ENCODE measurements at places on chromosomes 11 and 22.

GRCh38 chr11:112525844-112526590 lies 265.4 kb upstream of the PLET1 start:
- no peak for DNase-seq

DNA sequence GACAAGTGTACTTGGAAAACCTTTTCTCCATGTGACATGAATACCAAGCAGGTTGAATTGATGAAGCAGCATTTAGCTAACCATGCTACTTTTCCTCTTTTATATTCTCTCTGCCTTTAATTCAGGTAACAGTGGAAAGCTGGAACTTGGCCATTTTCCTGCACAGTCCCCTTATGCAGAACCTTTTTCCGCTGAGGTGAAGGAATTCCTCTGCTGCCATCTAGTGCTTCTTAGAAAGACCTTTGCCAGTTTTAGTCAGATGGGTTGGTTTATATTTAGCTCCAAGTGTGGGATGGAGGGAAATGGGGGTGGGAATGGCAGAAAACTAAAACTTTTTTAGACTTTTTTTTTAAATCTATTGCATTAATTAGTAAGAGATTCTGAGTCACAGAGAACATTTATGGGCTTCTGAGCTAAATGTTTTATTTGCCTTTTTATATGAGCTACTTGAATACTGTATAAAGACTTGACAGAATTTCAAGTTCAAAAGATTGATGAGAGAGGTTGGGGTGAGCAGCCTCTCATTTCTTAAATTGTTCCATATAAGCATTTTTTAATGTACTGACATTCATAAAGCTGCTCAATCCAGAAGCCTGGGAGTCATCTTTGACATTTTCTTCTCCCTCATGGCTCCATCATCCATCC lies 153.9 kb upstream of the ZC3H12C start:
- DNase-seq, result peak; percentile 94

DNA sequence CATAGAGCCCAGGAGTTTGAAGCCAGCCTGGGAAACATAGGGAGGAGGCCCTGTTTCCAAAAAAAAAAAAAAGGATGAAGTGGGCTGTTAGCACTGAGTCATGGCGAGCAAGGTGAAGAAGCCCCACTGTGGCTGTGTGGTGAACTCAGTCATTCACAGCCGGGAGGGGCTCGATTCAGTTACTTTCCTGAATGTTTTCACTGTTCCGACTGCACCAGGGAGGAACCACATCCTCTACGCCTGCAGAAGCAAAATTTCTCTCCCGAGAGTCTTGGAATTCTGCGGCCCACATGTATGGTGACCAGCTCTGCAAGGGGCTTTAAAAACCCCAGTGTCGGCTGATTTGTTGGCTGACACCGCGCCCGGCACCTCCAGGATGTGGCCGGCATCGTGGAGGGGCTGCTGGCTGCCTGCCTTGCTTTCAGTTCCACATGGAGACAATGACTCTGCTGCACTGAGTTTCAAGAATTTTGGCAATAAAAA lies 27.8 kb upstream of the GRAMD4 start:
- DNase-seq, result no peak

DNA sequence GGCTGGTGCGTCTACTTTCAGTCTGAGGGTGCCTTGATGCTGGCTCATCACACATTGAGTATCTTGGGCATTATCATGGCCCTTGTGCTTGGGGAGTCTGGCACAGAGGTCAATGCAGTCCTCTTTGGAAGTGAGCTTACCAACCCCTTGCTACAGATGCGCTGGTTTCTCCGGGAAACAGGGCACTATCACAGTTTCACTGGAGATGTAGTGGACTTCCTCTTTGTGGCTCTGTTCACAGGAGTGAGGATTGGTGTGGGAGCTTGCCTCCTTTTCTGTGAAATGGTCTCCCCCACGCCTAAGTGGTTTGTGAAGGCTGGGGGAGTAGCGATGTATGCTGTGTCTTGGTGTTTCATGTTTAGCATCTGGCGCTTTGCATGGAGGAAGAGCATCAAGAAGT lies 4.9 kb downstream of the TLCD5 start:
- DNase-seq, result no peak

DNA sequence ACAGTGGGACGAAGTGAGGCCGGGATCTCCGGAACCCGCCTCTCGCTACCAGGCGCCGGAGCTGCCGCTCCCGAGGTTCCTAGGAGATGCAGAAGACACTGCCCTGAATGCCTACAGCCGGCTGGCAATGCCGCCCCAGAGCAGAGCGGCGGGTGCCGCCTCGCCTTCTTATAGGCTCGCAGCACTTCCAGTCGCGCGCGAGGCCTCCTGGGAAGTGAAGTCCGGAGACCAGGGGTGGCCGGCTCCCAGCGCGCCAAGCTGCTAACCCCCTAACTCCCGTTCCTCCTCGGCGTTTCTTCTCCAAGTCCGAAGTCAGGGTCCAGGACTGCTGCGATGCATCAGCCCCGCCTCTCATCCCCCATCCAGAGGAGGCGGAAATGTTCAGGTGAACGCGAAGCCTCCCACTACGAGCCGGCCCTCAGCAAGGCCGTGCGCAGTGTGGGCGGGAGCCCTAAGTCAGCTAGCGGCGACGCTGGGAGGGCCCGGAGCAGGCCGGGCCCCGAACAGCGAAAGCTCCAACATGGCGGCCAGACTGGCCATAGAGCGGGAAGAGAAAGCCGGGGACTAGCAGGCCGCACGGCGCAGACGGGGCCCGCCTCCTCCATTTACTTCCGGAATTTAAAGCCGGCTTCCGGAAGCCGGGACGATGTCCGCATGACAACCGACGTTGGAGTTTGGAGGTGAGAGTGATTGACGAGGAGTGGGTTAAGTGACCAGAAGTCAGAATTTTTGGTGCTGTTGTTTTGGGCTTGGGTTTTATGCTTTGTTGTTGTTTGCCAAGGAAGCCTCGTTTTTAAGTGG lies at the start of the genes CYB561A3 and TMEM138:
Gene CYB561A3 (minus strand): TSS at position 142 of the 801 bp plus-strand sequence. CDS start 5,169 bp downstream, outside the sequence.
Gene TMEM138 (plus strand): TSS at position 634 of the 801 bp plus-strand sequence. CDS start 2,017 bp downstream, outside the sequence.
- DNase-seq, result peak; percentile 98

- no peak for DNase-seq
These were observed 18.8 kb downstream of the KCTD17 start for GRCh38 chr22:37070334-37070733.

- no peak for DNase-seq
These were observed 12.4 kb downstream of the P4HA3 start for GRCh38 chr11:74299015-74299414.

DNA sequence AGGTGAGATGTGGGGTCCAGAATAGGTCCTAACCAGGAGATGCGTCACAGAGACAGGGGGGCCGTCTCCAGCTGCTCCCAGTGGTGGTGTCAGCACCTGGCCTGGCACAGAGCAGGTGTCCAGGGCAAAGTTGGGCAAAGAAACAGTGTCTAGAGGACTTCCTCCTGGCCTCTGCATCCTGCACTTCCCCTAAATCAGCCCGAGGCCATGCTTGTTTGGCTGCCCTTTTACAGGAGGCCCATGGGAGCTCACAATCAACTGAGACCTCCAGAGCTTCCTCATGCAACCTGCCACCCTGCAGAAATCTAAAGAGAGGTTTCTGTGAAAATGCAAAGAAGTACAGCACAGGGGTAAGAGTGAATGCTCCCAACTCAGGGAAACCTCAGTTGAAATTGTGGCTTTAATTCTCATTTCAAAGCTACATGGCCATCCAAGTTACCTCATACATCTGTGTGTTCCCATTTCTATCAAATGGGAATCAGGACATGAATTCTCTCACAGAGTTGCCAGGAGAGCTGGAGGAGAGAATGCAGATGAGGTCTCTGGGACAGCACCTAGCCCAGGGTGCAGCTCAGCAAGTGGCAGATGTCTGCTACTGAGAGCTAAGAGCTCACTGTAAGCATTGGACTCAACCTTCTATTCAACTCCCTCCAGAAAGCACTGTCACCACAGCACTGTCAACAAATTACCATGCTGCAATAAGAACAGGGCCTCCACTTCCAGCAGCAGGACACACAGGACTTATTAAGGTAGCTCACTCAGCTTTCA lies 32.6 kb downstream of the TCIRG1 start:
- DNase-seq, result no peak
